ENCODE measurements at places on chromosomes 13 and 19.

- no peak for DNase-seq
Measured at GRCh38 chr19:49856574-49857021, 5.6 kb downstream of the PTOV1 start.

GRCh38 chr19:4568886-4569285 lies 9.4 kb upstream of the SEMA6B start:
- no peak for DNase-seq

DNA sequence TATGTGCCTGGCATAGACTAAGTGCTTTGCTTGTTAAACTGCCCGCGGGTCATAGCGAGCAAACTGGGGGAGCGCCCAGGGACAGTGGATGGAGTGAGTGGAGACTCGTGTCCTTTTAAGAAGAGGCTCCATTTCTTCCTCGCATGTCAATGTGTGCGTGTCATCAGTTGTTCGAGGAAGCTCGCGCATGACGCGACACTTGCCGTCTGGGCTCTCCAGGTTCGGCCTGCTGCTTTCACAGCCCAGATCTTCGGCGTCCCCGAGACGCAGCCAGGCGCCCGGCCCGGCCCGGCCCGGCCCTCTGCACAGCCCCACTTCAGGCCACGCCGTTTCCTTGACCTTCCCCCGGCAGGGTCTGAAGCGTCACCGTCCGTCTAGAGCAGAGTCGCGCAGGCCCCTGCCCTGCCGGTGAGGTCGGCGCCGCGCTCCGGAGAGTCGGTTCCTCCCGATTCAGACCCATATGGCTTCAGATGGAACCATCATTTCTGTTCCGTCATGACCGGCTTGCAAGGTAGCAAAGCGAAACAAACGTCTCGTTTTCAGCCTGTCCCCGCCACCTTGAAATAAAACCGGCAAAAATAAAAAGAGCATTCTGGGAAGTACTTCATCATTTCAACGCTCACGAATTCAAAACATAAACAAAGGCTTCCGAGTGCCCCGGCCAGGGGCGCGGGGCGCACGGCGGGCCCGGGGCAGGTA lies 599 bp upstream of the ARHGEF7 start:
- DNase-seq = no peak

GRCh38 chr19:19595171-19595701 lies 23.3 kb downstream of the PBX4 start:
- no peak for DNase-seq

- DNase-seq = no peak
Measured at GRCh38 chr19:48271531-48272151, 1.8 kb downstream of the ZNF114 start.

DNA sequence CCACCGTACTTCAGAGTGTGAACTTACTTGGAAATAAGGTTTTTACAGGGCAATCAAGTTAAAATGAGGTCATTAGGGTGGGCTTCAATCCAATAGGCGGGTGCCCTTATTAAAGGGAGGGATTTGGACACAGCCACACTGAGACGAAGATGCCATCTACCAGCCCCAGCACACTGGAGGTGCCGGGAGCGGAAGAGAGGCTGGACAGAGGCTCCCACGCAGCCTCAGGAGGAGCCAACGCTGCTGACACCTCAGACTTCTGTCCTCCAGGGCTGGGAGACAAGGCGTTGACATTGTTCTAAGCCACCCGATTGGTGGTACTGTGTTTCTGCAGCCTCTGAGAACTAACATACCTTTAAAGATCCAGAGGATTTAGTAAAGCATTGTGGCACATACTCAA lies 12.6 kb upstream of the RAB20 start:
- DNase-seq = no peak

- DNase-seq = no peak
Measured at GRCh38 chr19:1774989-1775772, 21.9 kb downstream of the ONECUT3 start.

GRCh38 chr19:7868326-7868670 lies 5.9 kb downstream of the PRR36 start:
- no peak for DNase-seq

- no peak for DNase-seq
Measured at GRCh38 chr19:38270587-38271167, 6.3 kb downstream of the SPINT2 start.
